ENCODE measurements at places on chromosomes 5 and 9. TPM values are rescaled to one million over a fixed set of nuclear protein-coding genes. Genes with fewer than 3 reads are reported as not detected.

SPATA6L gene
- not detected for total RNA-seq

WDR36 gene
- total RNA-seq: 33.7 TPM

MYMK gene
- not detected for total RNA-seq

SPTLC1 gene
- total RNA-seq: 152 TPM

CDKN2B gene
- not detected for total RNA-seq

PRXL2C gene
- total RNA-seq: 38.4 TPM

GRCh38 chr5:73142035-73142434, 21.7 kb downstream of the TMEM171 start:
- no peak for DNase-seq

- DNase-seq: no peak
These were observed 31.3 kb downstream of the ZFAND5 start for GRCh38 chr9:72333709-72334108.

DNA sequence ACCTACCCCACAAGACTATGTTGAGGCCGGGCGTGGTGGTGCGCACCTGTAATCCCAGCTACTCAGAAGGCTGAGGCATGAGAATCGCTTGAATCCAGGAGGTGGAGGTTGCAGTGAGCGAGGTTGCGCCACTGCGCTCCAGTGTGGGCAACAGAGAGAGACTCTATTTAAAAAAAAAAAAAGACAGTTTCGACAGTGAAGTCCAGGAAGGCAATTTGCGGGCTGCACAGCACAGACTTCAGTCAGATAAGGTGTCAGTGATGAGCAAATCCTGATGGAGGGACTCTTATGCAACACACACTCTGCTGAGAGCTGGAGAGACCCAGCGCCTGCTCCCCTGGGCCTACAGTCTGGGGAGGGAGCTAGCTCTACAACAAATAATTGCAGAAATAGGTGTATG, 14.2 kb downstream of the CCNJL start:
- no peak for DNase-seq

GRCh38 chr5:146024034-146024433, 81.3 kb downstream of the PLAC8L1 start:
- no peak for DNase-seq

DNA sequence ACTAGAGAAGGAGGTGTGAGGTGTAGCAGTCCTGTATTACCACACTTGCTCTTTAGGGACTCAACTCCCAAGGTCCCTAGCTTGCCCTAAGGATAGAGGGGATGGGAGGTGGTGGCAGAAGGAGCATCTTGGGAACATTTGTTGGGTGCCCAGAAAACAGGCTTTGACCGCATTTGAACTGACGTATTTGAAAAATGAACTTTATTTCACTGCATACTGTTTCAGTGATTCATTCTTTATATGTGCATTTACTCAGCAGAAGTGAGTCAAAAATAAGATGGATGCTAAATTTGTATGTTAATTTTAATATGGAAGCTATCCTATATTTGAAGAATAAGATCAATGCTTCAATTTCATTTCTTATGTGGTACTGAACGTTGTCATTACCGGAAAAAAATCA, 18.7 kb downstream of the DMRT3 start:
- peak; percentile 29 for DNase-seq

- no peak for DNase-seq
These were observed 649.7 kb upstream of the RIOK2 start for GRCh38 chr5:97832645-97833296.

DNA sequence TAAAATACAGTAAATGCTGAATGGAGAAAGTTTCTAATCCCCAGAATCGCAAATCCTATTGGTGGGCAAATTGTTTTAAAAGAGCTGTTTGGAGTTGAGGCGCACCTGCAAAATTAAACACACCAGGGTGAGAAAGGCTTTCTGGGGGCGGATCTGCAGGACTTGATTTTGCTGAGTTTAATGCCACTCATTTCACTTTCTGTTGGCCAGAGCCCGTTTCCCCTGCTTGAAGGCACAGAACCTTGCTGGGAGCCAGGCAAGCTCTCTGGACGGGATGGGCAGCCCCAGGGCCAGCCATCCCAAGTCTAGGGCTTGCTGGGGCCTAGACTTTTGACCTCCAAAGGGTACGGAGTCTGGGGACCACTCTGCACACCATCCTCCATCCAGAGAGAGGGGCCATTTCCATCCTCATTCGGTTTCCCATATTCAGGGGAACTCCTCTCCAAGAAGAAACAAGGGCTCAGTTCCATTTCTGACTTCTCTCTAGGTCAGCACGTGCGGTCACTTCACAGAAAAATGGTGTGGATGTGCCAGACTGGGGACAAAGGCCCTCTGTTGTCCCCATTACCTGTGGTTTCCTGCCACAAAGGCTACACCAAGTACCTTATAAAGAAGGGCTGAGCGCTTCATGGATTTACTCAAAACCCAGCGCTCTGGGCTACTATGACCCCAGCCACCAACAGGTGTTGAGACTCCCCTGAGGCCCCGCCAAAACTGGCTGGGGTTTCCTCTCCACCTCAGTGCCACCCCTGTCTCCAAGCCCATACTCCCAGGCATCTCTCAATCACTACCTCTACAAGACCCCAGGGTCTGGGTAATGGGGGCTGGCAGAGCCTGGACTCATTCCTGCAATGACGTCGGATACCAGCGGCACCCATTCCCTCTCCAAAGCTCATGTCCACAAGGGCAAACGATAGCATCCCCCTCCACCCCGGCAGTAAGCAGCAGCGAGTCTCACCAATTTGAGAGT, 170.0 kb downstream of the AUH start:
- no peak for DNase-seq

DNA sequence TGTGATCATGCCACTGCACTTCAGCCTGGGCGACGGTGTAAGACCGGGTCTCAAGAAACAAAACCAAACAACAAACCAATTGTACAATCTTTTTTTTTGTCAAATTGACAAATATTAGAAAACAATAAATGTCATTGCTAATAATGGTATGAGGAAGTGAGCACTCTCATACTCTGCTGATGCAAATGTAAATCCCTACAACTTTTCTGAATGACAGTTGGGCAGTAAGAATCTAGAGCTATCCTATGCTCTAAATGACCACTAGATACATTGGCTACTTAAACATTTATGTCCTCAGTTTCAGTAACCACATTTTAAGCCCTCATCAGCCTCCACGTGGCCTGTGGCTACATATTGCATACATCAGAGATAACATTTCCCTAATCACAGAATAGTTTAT, 256.2 kb downstream of the FER start:
- DNase-seq: no peak

DNA sequence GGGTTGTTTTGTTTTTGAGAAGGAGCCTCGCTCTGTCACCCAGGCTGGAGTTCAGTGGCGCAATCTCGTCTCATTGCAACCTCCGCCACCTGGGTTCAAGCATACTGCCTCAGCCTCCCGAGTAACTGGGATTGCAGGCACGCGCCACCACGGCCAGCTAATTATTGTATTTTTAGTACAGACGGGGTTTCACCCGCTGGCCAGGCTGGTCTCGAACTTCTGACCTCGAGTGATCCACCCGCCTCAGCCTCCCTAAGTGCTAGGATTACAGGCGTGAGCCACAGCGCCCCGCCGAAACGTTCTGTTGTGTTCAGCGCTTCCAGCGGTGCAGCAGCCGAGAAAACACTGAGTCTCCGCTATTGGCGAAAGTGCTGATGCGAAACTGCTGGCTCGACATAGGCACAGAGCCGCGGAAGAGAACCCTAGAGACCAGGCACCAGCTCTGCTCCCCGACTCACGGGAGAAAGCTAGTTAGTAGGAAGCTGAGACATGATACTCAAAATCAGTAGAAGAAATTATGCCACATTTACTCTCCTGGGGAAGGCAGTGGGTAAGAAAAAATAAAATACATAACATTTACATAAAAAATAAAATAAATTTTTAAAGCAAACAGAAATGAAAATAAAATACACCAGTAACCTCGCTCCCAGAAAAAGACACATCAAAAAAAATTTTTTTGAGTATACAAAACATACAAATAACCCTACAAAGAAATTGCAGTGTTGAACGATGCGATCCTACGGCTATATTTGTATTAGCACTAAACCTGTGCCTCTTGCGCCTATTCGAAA, 31.6 kb downstream of the ANXA2R start:
- peak; percentile 86 for DNase-seq

GRCh38 chr5:147935032-147935431, 28.7 kb upstream of the C5orf46 start:
- DNase-seq: peak; percentile 84

DNA sequence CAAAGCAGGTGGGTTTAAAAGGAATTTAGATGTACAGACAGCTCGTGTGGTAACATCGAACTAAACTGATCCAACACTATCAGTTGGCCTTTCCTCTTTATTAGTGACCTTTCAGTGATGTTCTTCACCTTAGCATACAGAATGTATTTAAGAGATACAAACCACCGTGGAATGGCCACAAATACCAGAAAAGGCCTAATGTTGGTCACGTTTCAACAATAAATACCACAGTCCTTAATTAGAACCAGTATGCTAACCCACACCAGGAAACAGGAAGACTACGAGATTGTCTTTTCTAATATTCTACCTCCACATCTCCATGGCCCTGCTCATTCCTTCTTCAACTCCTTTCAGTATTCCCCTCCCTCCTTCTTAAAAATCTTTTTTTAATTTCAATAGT, 40.4 kb downstream of the GNAQ start:
- DNase-seq: no peak

DNA sequence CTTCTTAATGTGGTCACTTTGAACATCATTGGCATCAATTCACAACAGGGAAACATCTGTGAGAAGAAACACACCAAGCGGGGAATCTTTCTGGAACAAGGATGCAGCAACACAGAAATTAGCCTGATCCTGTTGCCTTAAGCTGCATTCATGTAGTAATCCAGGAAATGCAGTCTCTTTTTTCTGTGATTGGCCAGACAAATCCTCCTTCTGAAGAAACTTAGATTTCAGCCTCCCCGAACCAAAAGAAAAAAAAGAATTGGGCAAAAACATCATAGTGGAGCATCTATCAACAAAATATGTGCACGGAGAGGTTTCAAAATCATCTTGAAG, 7.2 kb upstream of the XPA start:
- no peak for DNase-seq

GRCh38 chr5:107639990-107640389, 30.7 kb downstream of the EFNA5 start:
- DNase-seq: no peak

GRCh38 chr5:159135896-159136531, 36.3 kb upstream of the EBF1 start:
- DNase-seq: peak; percentile 92

- DNase-seq: no peak
These were observed 503.4 kb downstream of the NFIB start for GRCh38 chr9:13810510-13810909.

- peak; percentile 68 for DNase-seq
These were observed 535.7 kb upstream of the ACO1 start for GRCh38 chr9:31848505-31849285.

- peak; percentile 65 for DNase-seq
These were observed 56.5 kb upstream of the ZNF354A start for GRCh38 chr5:178786859-178787499.

DNA sequence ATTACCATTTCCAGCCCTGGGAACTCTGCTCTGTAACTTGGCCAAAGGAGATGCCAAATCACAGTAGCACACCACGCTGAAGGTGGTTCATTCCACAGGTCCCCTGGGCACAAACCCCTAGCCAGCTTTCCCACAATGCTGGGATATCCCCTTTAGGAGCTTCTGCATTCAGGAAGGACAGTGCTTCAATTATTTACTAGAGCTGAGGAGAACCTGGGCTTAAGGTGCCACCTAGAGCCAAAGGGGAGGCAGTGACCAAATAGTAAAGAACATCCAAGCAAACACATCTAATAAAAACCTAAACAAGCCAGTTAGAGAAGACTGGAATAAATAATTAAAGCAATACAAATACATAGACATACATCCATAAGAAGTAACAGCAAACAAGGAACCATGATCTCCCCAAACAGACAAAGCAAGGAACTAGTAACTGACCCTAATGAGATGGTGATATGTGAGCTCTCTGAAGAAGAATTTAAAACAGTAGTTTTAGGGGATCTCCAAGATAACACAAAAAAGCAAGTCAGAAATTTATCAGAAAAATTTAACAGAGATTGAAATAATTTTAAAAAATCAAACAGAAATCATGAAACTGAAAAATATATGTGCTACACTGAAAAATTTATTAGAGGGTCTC, 14.6 kb downstream of the KIF4B start:
- DNase-seq: no peak

GRCh38 chr5:35482167-35482755, 135.4 kb upstream of the SPEF2 start:
- DNase-seq: no peak

GRCh38 chr9:117551171-117551570, 136.3 kb upstream of the ASTN2 start:
- DNase-seq: no peak

DNA sequence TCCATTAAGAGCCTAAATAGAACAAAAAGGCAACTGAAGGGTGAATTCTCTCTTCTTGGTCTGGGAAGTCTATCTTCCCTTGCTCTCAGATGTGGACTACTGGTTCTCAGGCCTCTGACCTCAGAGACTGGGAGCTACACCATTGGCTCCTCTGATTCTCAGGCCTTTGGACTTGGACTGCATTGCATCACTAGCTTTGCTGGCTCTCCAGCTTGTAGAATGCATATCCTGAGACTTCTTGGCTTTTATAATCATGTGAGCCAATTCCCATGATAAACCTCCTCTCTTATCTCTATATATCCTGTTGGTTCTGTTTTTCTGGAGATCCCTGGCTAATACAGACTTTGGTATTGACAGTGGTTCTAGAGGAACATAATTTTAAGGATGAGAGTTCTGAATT, 89.8 kb downstream of the PSAT1 start:
- DNase-seq: no peak

DNA sequence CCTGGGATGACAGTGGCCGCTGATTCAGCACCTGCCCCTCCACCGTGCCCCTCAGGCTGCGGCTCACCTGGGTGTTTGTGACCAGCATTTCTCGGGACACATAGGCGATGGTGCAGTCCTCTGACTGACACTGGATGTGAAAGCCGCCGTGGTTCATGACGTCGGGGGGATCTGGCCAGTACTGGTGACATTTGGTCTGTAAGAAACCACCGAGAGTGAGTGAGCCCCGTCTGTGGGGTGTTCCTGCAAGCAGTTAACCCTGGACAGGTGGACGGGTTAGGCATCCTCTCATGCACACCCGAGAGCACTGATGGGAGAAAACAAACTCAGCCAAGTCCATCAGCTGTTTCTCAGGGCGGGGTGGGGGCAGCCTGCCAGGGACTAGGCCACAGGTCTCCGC, 62.5 kb upstream of the EPB41L4B start:
- DNase-seq: no peak

DNA sequence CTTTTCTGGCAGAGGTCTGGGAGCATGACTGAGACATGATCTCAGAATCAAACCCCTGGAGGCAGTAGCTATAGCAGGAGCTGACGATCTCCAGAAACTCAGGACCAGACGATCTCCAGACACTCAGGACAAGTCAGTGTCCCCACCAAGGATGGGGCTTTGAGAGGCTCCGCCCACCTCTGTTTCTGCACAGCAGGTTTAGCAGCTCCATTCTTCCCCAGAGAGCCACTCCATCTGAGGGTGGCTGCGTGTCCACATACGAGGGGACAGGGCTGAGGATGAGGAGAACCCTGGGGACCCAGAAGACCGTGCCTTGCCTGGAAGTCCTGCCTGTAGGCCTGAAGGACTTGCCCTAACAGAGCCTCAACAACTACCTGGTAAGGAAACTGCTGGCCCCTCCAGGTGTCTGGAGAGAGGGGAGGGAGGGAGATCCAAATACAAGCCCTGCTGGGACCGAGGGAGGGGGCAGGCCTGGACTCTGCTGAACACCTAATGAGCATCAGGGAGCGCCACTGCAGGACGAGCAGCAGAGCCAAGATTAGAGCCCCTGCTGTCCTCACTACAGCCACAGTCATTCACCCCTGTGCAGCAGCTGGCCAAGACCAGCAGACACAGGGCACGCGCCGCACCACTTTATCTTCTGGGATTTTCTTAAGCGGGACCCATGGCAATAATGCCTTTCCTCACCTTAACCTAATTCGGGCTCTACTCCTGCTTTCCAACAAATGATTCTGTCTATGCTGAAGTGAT, at the start of gene GABRP:
GABRP (plus strand) TSS at position 228 of the 750 bp plus-strand sequence. CDS start 4,891 bp downstream, outside the sequence.
- no peak for DNase-seq

Data from A172 (cell line).